ENCODE measurements at places on chromosomes 12 and 14.

DNA sequence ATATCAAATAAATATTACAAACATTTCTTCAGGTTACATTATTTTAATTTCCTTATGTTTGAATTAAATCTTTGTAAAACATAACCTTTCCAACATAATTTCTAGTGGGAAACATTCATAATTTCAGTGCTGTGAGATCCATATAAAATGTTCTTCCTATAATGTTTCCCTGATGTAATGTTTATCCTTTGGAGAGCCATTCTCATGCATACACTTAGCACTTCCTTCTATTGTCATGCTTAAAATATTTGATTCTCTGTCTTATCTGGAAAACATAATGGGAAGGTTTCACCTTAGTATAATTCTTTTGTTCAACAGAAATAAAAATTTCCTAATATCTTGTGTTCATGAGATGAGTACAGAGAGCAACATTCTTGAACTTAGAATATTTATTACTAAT is 472.5 kb downstream of the ADAMTS20 start:
- no peak for DNase-seq

GRCh38 chr14:103137689-103138300 is 14.5 kb downstream of the TNFAIP2 start:
- no peak for DNase-seq

GRCh38 chr14:98798099-98798498 is 473.9 kb downstream of the BCL11B start:
- no peak for DNase-seq

DNA sequence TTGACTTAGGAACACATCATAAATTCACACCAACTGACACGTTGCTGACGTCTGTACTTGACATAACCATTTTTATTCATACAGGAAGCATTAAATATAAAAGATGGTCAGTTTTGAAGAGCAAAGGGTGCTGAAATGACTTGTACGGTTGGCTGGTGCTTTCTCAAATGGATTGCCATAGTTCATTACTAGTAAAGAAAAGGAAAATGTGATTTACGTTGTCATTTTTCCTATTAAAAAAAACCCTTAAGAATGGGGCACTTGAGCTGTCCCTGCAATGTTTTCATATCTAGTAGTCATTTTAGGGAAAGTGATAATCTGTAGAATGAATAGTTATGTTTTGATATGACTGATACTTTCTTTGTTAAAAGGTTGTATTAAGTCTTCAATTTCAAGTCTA is 22.5 kb upstream of the MANSC4 start:
- DNase-seq, result no peak
